ENCODE measurements at places on chromosomes 3 and 15. TPM values are rescaled to one million over a fixed set of nuclear protein-coding genes. Genes with fewer than 3 reads are reported as not detected.

Gene C15orf62
- 2.9 TPM for total RNA-seq

DNA sequence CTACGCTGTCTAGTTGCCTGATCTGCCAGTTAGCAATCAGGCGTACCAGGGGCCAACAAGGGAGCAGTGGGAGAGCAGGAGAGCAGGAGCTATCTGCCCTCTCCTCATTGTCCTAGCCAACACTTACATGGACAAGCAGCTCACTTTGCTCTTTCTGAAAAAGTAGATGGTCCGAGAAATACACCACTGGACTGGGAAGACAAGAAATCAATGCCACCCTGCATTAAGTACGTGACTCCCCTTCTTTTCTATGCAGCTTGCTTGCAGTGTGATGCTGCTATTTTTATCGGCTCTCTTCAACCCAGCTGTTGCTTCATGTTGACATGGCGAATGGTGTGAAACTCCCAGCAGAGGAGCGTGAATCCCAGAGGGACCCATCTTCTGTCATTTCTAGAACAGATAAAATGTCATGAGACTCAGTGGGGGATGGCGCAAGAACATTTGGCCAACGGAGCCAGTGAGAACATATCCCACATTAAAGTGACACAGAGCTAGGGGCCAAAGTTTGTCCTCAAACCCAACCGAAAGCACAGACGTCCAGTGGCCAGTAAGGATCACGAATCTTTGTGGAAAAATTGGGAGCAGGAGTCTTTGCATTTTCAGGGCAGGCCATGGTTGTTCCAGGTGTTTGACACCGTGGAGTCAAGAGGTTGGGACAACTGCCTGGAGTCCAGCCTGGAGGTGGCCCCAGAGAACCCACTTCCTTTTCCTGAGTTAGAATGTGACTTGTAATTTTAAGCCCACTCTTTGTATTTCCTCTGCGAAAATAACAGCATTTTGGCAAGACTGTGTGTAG, 53.7 kb upstream of the MEF2A start:
- H3K36me3 ChIP-seq, result no peaks in the 10 kb centered on the region
- DNase-seq, result no peak
- no peak overlapping the region for H3K4me3 ChIP-seq
- no peaks in the 10 kb centered on the region for H3K27me3 ChIP-seq
- H3K4me1 ChIP-seq, result peaks cover 18% of the 10 kb centered on the region

DNA sequence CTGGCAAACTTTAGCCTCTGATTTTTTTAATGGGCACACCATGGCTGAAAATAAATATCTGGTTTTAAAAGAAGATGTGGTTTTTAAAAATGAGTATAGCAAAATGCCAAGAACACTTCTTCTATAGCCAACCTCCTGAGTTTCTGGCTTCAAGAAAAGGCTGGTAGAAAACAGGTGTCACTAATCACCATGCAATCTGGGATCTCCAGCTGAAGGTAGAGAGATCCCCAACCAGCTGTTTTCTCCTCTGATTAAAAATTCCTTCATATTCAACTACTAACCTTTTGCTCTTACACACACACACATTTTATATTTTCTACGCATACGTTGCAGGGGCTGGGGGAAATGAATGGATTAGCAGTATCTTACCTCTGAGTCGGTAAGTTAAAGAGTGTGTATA, 279.6 kb upstream of the ROBO2 start:
- no peaks in the 10 kb centered on the region for H3K27me3 ChIP-seq
- H3K4me1 ChIP-seq, result no peaks in the 10 kb centered on the region
- no peak overlapping the region for H3K27ac ChIP-seq
- no peak for DNase-seq
- no peaks in the 10 kb centered on the region for H3K36me3 ChIP-seq
- no peak overlapping the region for H3K4me3 ChIP-seq

Gene LINGO1
- 4.7 TPM for total RNA-seq

Gene CPNE9
- not detected for total RNA-seq

GRCh38 chr3:157938154-157938779, 168.0 kb downstream of the SHOX2 start:
- H3K27me3 ChIP-seq, result no peaks in the 10 kb centered on the region
- no peak for DNase-seq
- no peaks in the 10 kb centered on the region for H3K36me3 ChIP-seq
- no peak overlapping the region for H3K4me3 ChIP-seq
- H3K4me1 ChIP-seq, result no peaks in the 10 kb centered on the region

DNA sequence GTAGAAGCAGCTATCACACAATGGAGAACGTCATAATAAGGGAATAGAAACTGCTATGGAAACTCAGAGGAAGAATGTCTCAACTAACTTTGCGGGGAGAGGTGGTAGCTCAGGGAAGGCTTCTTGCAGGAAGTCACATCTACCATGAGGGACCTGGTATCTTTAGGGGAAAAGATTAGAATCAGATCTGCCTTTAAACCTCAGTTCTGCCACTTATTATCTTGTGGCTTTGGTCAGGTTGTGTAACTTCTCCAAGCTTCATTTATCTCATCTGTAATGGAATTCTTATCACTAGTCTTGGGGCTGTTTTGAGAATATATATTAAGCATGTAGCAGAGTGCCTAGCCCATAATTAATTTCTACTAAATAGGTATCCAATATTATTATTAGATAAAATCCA, 46.4 kb upstream of the PRICKLE2 start:
- DNase-seq, result no peak
- H3K27ac ChIP-seq, result no peak overlapping the region
- no peak overlapping the region for H3K4me3 ChIP-seq
- peaks cover 5% of the 10 kb centered on the region for H3K4me1 ChIP-seq
- H3K36me3 ChIP-seq, result no peaks in the 10 kb centered on the region

GRCh38 chr3:53081318-53081717, 35.4 kb upstream of the SFMBT1 start:
- H3K4me3 ChIP-seq, result no peak overlapping the region
- peaks cover 18% of the 10 kb centered on the region for H3K4me1 ChIP-seq
- DNase-seq, result no peak
- H3K27ac ChIP-seq, result no peak overlapping the region

Gene GABRR3
- not detected for total RNA-seq

Gene GABRB3
- not detected for total RNA-seq

DNA sequence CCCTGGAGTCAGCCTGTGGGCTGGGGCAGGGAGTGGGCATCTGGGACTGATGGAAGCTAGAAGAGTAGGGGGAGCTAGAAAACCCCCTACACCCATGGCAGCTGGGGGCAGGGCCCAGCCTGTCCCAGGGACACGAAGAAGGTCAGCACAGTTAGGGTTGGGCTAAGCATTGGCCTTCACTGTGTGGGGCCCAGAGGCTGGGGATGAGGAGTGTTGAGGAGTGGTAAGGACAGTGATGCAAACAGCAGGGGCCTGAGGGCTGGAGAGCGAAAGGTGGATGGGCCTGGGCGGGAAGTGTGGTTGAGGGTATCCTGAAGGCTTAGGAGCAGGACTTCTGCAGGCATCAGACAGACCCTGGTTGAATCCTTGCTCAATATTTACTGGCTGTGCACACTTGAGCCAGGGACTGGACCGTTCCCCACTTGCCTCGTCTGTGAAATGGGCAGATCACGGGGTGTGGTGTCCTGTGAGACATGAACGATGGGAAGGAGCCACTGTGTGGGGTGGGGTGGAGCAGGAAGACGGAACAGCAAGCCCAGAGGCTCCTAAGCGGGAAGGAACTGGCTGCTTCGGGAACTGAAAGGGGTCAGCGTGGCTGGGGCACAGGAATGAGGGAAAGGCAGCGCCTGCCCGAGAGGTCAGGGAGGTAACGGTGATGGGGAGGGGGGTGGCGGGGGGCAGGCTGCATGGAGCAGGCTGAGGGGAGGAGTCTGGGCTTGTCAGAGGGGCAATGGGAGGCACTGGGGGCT, 7.3 kb downstream of the PRKCD start:
- no peaks in the 10 kb centered on the region for H3K27me3 ChIP-seq
- no peaks in the 10 kb centered on the region for H3K36me3 ChIP-seq
- no peak overlapping the region for H3K4me3 ChIP-seq
- DNase-seq, result no peak

DNA sequence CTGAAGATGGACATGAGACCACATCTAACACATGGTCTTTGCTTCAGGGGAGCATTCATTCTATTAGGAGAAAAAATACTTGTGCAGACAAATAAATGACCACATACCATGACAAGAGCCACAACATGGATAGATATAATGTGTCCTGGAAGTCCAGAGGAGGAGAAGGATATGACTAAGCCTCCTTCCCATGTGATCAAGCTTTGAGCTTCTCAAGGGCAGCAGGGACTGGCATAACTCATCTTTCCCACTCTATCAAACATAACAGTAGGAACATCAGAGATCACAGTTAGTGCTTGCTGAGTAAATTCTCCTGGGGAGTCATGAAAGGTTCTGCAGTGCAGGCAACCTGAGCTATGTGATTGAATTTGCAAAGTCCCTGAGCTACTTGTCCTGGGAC, 86.0 kb upstream of the LPP start:
- no peaks in the 10 kb centered on the region for H3K36me3 ChIP-seq
- H3K4me1 ChIP-seq, result no peaks in the 10 kb centered on the region
- H3K27me3 ChIP-seq, result no peaks in the 10 kb centered on the region
- no peak for DNase-seq
- H3K27ac ChIP-seq, result no peak overlapping the region

Gene WDR72
- total RNA-seq, result not detected

DNA sequence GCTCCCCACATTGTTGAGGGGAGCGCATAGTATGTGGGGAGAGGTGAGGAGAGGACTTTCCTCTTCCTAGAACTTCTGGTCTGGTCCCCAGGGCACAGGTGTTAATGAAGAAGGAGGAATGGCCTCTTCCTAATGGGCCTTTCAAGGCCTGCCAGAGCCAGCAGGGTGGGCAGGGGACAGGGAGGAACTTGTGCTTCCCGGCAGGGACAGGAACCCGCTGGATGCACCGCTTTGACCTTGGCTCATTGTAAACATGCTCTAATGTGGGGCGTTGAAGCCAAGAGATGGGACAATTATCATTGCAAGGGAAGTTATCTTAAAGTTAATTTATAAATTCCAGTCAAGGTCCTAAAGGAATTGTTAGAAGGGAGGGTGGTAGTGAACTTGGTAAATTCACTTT, 21.0 kb upstream of the CHRNB4 start:
- no peaks in the 10 kb centered on the region for H3K36me3 ChIP-seq
- no peaks in the 10 kb centered on the region for H3K4me1 ChIP-seq
- no peak for DNase-seq
- no peak overlapping the region for H3K4me3 ChIP-seq
- no peak overlapping the region for H3K27ac ChIP-seq
- H3K27me3 ChIP-seq, result no peaks in the 10 kb centered on the region

- no peak overlapping the region for H3K4me3 ChIP-seq
- H3K36me3 ChIP-seq, result no peaks in the 10 kb centered on the region
- no peaks in the 10 kb centered on the region for H3K4me1 ChIP-seq
- H3K27me3 ChIP-seq, result no peaks in the 10 kb centered on the region
Observed at GRCh38 chr3:151890721-151891141, 17.3 kb downstream of the SUCNR1 start.

DNA sequence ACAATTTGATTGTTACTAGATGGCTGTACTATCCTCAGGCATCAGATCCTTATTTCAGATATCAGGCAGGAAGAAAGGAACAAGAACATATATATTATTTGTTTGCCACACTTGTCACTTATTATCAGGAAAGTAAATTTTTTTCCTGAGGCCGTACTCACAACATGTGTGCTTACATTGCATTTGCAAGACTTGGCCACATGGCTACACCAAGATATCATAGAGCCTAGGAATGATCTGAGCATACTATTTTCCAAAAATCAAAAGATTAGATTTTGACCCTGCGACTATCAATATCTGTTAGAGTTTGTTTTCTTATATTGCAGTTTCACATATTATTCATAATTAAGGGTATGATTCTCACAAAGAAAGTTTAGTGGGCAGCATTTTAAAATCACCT, 426.2 kb upstream of the BCHE start:
- H3K27me3 ChIP-seq, result no peaks in the 10 kb centered on the region
- no peak overlapping the region for H3K4me3 ChIP-seq
- no peak overlapping the region for H3K27ac ChIP-seq
- DNase-seq, result no peak

Gene FAM131A
- 28.5 TPM for total RNA-seq

- no peak overlapping the region for H3K27ac ChIP-seq
- H3K27me3 ChIP-seq, result no peaks in the 10 kb centered on the region
- DNase-seq, result no peak
- H3K4me3 ChIP-seq, result no peak overlapping the region
- no peaks in the 10 kb centered on the region for H3K4me1 ChIP-seq
Observed at GRCh38 chr3:59432665-59433064, 382.8 kb upstream of the CFAP20DC start.

Gene NLGN1
- total RNA-seq, result 4.7 TPM

Gene ZDHHC19
- not detected for total RNA-seq

Gene ARHGEF26
- 29.2 TPM for total RNA-seq

GRCh38 chr3:155425396-155425795, 131.9 kb upstream of the STRIT1 start:
- H3K4me1 ChIP-seq, result no peaks in the 10 kb centered on the region
- DNase-seq, result no peak
- no peaks in the 10 kb centered on the region for H3K36me3 ChIP-seq
- no peak overlapping the region for H3K4me3 ChIP-seq
- H3K27me3 ChIP-seq, result no peaks in the 10 kb centered on the region
- no peak overlapping the region for H3K27ac ChIP-seq

DNA sequence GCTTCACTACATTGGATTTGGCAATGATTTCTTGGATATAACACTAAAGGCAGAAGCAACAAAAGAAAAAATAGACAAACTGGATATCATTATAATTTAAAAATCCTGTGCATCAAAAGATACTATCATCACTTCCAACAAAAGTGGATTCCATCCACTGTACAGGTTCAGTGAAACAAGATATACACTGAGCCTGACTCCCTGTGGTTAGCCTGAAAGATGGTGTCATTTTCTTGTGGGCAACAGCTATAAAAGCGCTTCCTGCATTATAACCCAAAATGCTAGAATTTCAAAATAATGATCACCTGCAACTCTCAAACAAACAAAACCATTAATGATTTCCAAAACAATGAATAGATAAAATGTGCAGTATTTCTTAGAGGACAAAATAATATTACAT, 39.6 kb upstream of the TBC1D23 start:
- no peaks in the 10 kb centered on the region for H3K27me3 ChIP-seq
- H3K27ac ChIP-seq, result no peak overlapping the region
- H3K4me1 ChIP-seq, result no peaks in the 10 kb centered on the region
- no peak for DNase-seq

DNA sequence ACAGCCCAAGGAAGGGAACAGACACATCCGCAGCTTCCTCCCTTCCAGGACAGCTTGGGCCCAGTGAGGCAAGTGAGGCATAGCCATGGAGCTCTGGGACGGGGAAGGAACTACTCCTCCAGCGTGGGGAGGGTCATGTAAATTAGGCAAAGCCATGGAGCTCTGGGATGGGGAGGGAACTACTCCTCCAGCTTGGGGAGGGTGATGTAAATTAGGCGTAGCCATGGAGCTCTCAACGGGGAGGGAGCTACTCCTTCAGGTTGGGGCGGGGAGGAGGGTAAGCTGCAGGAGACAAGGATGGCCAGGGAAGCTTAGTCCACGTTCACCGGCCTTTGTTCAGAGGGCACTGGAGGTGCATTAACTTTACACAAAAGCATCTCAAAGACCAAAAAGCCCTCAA, 21.1 kb upstream of the BDH1 start:
- DNase-seq, result no peak
- H3K4me1 ChIP-seq, result no peaks in the 10 kb centered on the region
- no peaks in the 10 kb centered on the region for H3K36me3 ChIP-seq
- no peak overlapping the region for H3K4me3 ChIP-seq
- H3K27me3 ChIP-seq, result no peaks in the 10 kb centered on the region
